ENCODE measurements at places on chromosomes 5 and 9.

GRCh38 chr9:92947268-92948037 lies at the start of gene FGD3:
FGD3 (plus strand) TSS chr9:92947523; CDS start chr9:92976257, 28,734 bp downstream.
- peak; percentile 51 for DNase-seq

DNA sequence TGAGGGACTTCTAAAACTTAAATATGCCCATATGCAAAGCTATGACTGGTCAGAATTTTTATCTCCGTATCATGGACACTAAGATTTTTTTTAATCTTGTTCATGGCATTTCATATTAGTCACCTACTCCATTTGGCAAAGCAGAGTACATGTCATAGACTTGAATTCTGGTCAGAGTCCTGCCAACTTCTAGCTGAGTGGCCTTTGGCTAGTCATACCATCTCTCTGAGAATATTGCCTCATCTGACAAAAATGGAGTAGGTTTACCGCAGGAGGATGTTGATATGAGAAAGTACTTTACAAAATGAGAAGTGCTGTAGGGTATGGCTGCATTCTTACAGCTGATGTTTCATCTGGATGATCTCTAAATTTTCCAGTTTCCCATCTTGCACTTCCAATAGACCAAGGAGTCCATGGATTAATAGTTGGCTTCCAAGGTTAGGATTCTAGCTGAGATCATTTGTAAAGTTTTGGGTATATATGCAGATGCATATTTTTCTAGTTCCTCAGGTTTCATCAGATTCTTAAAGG lies 150.8 kb upstream of the NR3C1 start:
- no peak for DNase-seq

DNA sequence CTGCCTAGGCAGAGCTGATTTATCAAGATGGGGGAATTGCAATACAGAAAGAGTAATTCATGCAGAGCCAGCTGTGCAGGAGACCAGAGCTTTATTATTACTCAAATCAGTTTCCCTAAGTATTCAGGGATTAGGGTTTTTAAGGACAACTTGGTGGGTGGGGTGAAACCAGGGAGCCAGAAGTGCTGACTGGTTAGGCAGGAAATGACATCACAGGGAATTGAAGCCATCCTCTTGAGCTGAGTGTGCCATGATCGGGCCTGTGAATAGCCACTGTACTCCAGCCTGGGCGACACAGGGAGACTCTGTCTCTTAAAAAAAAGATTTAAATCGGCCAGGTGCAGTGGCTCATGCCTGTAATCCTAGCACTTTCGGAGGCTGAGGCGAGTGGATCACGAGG lies 45.3 kb upstream of the CDK5RAP2 start:
- no peak for DNase-seq

DNA sequence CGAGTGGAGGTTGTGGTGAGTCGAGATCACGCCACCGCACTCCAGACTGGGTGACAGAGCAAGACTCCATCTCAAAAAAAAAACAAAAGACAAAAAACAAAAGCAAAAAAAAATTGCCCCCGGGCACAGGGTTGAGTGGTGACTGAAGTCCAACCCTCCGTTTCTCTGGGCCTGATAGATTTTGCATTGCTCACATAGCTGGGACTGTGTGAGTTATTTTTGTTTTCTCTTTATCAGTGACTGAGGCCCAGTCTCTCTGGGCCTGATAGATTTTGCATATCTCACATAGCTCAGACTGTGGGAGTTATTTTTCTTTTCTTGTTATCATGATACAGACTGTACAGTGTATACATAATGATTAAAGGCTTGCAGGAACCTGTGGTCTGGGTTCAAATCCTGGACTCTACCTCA lies 2.6 kb upstream of the SLC28A3 start:
- no peak for DNase-seq

GRCh38 chr5:141960018-141960417 lies 2.0 kb upstream of the PCDH12 start:
- peak; percentile 18 for DNase-seq

DNA sequence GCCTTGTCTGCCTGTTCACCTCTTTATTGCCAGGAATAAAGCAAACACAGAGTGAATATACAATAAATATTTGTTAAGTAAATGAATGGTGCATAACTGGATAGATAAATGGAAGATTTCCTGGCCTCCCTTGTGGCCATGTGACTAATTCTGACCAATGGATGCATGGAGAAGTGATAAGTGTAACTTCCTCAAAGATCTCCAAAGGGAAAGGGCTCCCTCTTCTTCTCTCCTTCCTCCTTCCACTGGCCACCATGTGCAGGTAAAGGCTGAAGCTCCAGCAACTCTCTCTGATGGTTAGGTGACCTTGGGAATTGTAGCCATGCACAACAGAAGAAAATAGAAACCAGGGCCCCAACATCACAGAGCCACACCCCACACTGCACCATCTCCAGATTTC lies 174.4 kb downstream of the EBF1 start:
- no peak for DNase-seq

GRCh38 chr5:5398071-5398470 lies 24.4 kb upstream of the ICE1 start:
- no peak for DNase-seq

DNA sequence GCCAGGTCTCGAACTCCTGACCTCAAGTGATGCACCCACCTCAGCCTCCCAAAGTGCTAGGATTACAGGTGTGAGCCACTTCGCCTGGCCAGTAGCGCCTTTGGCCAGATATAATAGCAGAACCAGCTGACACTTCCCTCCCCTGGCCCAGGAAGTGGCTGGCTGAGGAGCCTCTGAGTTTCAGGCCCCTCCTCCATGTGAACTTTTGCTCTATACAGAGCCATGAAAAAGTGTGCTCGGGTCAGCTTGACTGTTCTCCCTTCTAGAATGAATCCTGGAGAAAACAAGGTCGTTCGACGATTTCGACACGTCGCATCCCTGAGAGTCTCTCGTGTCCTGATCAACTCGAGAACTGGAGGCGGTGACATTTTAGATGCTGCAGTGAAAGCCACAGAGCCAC lies 8.6 kb upstream of the ZDHHC12 start:
- no peak for DNase-seq

GRCh38 chr9:90956026-90956810 lies 154.6 kb downstream of the SYK start:
- DNase-seq, result no peak

- no peak for DNase-seq
Measured at GRCh38 chr5:9721161-9721560, 91.0 kb upstream of the TAS2R1 start.

DNA sequence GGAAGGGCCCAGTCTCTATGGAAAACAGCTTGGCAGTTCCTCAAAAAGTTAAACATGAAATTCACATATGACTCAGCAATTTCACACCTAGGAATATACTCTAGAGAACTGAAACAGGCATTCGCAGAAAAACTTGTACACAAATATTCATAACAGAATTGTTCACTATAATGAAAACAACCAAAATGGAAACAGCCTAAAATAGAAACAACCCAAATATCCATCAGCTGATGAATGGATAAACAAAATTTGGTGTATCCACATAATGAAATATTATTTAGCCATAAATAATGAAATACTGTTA lies 4.8 kb upstream of the GPR150 start:
- no peak for DNase-seq

DNA sequence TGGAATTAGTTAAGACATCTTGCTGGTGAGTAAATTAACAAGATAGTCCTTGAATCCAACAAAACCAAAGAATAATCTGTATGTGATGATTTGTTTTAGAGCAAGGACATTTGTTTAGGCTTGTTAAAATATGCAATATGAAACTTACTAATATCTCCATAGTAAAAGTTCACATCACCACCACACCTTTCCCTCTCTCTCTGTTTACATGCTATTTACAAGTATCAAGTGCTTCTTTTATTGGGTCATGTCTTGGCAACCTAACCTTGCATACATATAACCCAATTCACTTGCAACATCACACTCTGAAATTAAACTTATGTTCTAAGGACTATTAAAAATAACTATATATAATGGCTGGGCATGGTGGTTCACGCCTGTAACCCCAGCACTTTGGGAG lies 161.3 kb downstream of the CCDC192 start:
- DNase-seq, result no peak

- DNase-seq, result no peak
Measured at GRCh38 chr9:36191686-36192085, 965 bp downstream of the CLTA start.

- DNase-seq, result no peak
Measured at GRCh38 chr5:140550147-140551079, 3.0 kb downstream of the EIF4EBP3 start.

DNA sequence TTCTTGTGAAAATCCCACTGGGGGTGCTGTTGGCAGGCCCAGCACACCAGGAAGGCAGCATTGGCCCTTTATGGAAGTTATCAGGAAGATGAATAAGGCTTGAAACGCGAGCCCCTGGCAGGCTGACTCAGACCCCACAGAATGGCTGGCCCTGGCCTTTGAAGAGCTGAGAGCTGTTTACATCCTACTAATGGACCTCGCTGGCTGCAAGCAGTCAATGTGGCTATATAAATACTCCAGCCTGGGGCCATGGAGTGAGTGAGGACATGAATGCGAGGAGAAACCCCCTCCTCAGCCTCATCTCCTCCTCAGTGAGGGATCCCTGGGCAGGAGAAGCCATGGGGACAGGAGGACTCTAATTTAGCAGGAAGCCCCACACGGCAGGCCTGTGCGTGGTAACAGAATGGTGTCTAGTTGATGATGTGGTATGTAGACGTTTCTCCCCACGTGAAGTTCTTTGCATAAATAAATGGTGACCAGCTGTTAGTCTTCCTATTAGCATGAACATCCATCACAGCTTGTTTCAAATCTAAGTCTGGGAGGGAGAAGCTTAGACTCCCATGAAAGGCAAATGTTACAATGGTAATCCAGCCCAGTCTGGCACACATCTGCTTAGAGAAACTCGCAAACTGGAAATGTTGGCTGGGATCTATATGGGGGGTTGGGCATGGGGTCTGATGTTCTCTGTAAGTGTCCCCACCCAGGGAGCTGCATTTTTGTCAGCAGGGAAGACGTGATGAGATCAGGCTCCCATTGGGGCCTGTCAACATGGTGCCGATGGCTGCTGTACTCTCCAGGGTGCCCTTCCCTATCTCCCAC lies 175.1 kb upstream of the PITX1 start:
- no peak for DNase-seq

DNA sequence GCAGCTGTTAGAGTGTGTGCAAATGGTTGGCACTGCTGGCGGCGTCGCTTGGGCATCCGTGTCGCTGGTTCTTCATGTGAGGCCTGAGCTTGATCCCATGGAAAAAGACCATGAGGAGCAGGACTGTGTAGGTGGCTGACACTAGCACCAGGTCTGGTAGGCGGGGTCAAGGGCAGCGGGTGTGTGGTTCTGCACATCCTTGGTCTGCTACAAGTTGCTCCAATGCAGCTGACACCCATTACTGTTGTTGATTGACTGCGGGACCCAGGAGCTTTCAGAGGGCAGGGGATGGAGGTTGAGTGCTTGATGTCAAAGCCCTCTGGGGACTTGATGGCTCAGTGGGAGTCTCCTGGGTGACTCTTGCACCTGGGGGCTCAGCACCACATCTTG lies 29.0 kb upstream of the PITX1 start:
- DNase-seq, result no peak

GRCh38 chr5:76771705-76772405 lies 47.0 kb upstream of the F2RL1 start:
- no peak for DNase-seq

DNA sequence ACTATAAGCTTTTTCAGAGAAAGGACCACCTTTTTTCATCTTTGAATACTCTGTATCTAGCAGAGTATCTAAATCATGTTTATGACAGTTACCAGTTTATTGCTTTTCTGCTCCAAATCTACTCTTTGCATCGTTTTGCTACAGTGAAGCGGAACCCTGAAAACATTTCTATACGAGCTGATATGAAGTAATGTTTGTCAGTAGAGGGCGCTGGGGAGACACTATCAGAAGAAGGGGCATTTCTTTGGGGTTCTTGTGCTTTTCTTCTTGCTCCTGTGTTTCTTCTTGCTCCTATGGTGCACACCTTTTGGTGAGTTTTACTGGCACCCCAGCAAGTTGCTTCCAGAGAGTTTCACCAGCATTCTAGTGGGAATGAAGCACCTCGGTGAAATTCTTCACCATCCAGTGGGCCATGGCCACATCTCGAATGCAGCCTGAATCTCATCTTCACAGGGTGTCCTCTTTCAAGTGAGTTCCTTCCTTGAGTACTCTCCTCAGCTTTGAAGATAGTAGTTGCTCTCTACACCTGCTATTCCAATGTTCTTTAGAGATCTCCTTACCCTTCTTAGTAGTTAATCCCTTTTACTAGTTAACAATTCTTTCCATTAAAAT lies 98.4 kb downstream of the FGF1 start:
- DNase-seq, result no peak

GRCh38 chr5:155254399-155254798 lies 240.8 kb downstream of the KIF4B start:
- DNase-seq, result no peak

DNA sequence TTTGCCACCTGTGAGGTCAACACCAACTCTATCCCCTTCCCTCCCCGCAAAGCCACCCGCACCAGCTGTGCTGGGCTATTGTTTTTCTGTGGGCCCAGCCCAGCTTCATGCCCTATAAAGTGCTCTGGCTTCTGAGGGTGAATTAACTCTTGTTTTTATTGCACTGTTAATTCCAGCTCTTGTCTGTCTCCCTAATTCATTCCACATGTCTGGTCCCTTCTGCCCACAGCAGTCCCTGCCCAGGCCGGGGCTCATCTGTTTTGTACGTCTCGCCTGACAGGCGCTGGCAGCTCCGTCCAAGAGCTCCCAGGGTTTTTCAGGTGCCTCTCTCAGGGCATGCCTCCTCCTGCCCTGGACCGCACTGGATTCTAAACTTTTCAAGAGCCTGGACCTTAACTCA lies 118.9 kb downstream of the PDZD2 start:
- no peak for DNase-seq

DNA sequence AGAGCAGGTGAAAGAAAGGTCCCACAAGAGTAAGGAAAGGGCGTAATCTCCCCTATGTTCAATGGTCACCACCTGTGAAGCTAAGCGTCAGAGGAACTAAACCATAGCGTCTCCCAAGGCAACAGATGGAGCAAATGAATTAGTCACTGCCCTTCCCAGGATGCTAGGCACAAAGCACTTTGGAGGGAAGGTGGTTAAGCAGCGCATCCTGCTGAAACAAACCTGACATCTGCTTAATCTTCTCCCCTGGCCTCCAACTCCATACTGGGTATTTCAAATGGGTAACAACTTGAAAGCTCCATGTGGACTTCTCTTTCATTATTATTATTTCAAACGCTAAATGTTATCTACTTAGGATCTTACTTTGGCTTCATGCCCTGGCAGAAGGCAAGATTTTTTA lies 227.3 kb downstream of the MLLT3 start:
- no peak for DNase-seq

DNA sequence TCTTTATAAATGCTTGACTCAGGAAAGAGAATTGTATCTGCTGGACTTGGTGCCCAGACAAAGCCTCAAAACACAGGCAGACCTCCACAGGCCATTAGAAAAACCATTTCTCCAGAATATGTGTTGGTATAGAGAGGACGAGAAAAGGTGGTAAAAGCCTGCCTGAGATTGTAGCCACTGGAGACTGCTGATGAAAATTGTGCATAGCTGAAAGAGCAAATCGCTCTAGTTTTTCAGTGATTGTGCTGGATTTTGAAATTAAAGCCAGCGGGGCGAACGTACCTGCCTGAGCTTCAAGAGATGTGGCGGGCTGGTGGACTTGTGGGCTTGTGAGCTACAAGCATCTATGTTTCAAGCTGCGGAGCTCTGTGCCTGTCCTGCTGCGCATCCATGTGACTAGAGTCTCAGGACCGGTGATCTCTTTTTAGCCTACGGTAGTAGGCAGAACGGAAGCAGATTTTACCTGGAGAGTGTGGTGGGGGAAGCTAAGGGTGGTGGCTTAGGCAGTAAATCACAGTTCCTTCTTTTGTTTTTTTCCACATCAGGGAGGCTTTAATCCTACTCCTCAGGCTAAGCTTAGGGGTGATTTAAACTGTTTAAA lies 193.6 kb downstream of the SREK1 start:
- no peak for DNase-seq
